ENCODE measurements at places on chromosomes 1 and 21.

GRCh38 chr1:230074762-230075161, 7.7 kb downstream of the GALNT2 start:
- DNase-seq, result no peak

GRCh38 chr1:58755468-58755872, 28.4 kb downstream of the JUN start:
- peak; percentile 100 for DNase-seq

- DNase-seq, result no peak
Measured at GRCh38 chr1:193103759-193104501, 1.3 kb downstream of the GLRX2 start.

GRCh38 chr1:35557611-35558373, at the start of gene NCDN:
NCDN (plus strand) TSS chr1:35557799; CDS start chr1:35558191, 392 bp downstream.
- DNase-seq, result peak; percentile 90

DNA sequence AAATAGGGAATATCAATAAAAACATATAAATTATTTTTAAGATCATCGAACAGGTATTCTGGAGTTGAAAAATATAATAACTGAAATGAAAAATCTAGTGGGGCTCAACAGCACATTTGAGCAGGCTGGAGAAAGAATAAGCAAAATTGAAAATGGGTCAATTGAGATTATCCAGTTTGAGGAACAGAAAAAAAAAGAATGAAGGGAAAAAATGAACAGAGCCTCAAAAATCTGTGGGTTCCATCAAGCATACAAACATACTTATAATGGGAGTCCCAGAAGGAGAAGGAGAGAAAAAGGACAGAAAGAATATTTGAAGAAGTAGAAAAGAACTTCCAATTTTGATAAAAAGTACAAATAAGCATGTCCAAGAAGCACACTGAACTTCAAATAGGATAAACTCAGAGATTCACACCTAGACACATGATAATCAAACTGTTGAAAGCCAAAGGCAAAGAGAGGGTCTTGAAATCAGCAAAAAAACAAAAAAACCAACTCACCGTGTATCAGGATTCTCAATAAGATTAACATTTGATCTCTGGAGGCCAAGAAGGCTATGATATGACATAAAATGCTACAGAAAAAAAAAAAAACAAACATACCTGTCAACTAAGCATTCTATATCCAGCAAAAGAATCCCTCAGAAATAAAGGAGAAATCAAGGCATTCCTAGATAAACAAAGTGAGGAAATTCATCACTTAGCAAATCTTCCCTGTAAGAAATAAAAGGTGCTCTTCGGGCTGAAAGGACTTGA, 5.4 kb upstream of the COQ8A start:
- no peak for DNase-seq

- no peak for DNase-seq
Measured at GRCh38 chr1:239884796-239885195, 206.9 kb upstream of the FMN2 start.

- DNase-seq, result no peak
Measured at GRCh38 chr1:30914931-30915330, 6.4 kb upstream of the SDC3 start.

GRCh38 chr1:150530491-150531159, 15.1 kb downstream of the FALEC start:
- no peak for DNase-seq

GRCh38 chr1:64578270-64578973, 108.5 kb downstream of the CACHD1 start:
- no peak for DNase-seq

DNA sequence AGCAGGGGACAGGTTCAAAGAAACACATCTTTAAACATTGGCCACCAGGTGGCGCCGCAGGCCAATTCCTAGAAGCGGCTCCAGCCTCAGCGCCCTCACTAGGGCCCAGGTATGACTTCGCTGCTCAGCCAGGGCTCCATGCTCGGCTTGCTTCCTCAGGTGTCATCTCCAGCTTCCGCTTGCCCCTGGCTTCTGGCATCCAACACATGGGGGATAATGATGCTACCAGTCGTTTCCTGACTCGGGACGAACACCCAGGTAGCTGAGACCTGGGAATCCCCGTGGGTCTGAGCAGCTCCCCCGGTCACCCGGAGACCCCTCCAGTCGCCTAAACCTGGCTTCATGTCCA, 8.5 kb upstream of the MEX3A start:
- no peak for DNase-seq

DNA sequence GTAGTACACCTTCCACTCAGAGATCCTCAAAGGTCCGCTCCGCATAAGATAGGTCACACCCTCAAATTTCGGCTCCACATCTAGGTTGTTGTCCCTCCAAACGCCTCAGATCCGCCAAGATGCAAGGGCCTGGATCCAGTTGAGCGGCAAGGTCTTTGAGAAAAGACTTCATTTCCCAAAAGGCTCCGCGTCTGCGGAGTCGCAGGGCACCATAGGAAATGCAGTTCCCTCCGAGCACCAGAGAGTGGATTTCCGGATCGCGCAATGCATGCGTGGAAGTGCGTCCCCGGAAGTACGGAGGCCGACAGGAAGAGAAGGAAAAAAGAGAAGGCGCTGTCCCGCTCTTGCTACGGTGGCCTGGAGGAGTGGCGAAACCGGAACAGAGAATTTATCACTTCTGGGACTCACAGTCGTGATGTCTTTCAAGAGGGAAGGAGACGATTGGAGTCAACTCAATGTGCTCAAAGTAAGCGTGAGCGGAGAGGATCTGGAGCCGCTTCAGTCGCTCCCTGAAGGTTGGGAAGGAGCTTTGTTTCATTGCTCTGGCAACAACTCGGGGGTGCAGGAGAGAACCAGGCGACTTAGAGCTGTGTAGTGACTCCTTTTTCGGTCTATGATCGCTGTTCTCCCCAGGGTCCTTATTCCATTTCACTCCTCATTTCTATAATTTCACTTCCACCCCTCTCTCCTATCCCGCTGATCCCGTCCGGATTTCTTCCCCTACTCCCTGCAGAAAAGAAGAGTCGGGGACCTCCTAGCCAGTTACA, at the start of the genes LYSMD1 and SCNM1:
LYSMD1 (minus strand) TSS at position 165 of the 767 bp plus-strand sequence. CDS start 644 bp downstream, outside the sequence.
SCNM1 (plus strand) TSS at position 407 of the 767 bp plus-strand sequence; CDS start at position 416, 9 bp downstream.
- peak; percentile 98 for DNase-seq

GRCh38 chr1:246308533-246309075, 198.5 kb downstream of the SMYD3 start:
- DNase-seq, result no peak

DNA sequence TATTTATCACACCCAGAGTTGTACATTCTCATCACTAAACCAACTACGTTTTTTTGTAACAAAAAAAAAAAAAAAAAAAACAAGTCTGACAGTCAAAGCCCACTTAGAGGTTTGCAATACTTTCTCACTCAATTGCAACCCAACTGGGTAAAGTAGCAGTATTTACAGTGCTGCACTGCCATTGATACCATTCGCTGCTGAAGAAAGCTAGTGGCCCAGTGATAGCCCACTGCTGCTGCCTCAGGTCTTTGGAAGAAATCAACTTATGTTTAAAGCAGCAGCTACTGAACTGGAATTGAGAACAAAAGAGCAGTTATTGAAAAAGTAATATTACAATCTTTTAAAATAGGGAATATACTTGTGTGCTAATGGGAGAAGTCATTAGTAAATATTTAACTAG, 2.7 kb downstream of the HNRNPU start:
- no peak for DNase-seq

- DNase-seq, result no peak
Measured at GRCh38 chr1:202745323-202745888, 35.2 kb upstream of the SYT2 start.

- DNase-seq, result peak; percentile 64
Measured at GRCh38 chr1:51192213-51192843, 43.7 kb upstream of the RNF11 start.

- DNase-seq, result no peak
Measured at GRCh38 chr1:214280386-214281020, 456 bp upstream of the SMYD2 start.

DNA sequence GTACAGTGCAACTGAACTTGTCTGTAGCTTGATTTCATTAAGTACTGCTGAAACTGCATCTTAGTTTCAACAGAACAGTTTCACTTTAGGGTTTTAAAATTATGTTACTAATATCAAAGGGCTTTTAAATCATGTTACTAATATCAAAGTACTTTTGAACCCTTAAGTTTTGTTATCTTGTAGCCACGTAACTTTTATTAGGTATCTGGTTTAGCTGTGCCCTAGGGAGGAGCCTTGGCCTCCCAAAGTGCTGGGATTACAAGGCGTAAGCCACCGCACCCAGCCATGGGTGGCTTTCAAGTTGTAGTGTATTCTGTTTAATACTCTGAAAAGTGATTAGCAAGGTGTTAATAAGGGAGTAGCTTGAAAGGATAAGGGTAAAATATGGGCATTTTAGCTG, 2.0 kb downstream of the KDM4A start:
- DNase-seq, result no peak

GRCh38 chr1:24957016-24957807, 27.1 kb upstream of the RUNX3 start:
- no peak for DNase-seq

Measured in HFF-Myc (cell line).